ENCODE measurements at places on chromosomes 13 and 19.

GRCh38 chr13:32126278-32126677 lies 94.7 kb downstream of the FRY start:
- DNase-seq: no peak

DNA sequence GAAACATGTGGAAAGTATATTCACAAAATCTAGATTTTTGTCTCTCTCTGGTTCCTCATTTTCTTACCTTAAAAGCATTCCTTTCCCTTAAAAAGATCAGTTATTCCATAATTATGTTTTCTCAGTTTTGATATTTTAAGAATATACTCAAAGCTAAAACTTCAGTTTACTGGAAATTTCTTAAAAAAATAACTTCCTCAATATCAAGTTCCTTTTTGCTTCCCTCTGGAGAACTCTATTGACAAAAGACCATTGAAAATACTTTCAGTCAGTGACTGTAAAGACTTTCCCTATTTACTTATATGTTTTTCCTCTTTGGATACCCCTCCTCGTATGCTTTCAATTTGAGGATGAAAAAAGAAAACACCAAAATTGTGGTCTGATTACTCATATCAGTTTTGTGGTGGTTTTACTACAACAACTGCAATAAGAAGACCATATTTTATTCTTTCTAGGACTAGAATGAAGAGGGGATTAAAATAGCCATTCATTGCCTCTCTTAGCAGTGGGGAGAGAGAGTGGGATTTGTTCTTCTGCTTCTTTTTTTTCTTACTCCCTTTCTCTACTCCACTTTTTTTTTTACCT lies 113.2 kb downstream of the ESD start:
- DNase-seq: no peak

- no peak for DNase-seq
These were observed 40.5 kb upstream of the CEACAM8 start for GRCh38 chr19:42635233-42635539.

GRCh38 chr19:15378534-15379082 lies 979 bp downstream of the AKAP8 start:
- DNase-seq: peak; percentile 39

DNA sequence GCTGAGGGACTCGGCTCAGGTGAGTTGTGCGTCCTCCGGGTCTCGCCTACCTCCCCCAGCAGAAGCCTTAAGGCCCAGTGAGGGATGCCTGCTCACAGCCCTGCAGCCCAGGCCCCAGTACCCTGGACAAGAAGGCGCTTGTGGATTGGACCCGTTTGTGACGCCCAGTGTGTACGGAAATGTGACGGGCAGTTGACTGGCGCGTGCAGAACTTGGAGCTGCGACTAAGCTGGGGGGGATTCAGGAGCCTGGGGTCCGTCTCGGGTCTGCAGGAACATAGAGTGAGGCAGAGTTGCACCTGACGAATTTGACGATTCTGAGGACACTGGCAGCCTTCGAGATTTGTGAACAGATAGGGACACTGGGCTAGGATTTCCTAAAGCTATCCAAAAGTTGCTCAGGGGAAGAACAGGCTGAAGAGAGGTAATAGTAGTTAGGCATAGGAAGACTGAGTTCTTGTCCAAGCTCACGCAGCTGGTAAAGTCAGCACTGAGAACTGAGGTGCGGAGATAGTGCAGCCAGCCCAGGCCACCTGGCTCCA lies 519 bp downstream of the ZNF551 start:
- DNase-seq: no peak

DNA sequence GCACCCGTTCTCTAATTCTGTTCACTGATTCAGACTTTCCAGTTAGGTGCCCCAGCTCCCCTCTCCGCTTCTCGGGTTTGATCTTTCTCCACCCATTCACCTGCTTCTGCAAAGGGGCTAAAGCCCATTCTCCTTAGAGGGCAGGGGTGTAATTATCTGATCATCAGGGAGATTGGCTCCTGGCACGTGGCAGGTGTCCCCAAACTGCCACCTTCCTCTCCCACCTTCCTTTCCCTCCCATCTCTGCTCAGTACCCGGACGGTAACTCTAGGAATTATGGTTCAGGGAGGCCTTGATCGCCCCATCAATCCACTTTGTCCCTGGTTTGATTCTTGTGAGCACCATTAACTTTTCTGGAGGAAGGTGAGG lies 212 bp downstream of the FFAR1 start:
- no peak for DNase-seq

DNA sequence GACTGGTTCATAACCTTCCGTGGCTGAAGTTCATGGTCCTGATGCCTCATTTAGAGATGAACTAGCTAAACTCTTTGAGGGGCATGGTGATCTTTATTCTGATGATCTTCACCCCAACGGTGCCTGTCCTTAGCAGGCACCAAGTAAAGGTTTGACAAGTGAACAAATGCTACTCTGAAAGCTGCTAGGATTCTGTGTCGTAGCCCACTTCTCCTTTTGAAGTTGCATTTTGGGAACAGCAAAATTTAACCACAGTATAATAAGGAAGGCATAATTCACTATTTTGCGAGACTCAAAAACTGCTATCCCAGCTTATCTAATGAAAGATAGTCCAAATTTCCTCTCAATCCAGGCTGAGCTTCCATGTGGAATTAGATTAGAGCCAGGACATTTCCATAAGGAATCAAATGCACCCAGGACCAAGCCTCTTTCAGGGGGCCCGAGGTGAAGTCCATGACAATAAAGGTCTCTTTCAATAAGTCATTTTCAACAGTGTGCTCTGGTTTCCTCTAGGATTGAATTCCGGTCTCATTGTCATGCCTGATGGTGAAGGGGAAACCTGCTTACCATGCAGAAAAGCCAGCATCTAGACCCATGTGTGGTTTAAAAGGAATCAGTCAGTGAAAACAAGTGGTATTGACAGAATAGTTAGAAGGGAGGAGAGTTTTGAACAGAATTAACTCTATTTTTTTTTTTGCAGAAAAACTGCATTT lies 23.1 kb downstream of the SIAH3 start:
- DNase-seq: no peak

DNA sequence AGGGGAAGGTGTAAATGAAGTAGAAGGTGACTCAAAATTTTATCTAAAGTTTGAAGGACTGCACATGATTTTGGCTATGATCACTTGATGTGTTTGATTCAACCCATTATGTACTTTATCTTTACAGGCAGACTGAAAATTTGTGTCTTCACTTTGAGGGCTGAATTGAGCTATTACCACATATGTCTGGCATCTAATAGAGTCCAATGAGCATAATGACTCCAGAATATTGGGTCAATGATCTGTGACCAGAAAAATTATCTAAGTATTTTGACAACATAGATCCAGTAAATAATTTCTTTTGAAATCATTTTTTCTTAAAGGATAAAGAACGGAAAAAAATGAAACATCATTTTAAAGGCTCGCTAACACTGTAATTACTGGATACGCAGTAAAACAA lies 2810.0 kb downstream of the PCDH9 start:
- DNase-seq: no peak

DNA sequence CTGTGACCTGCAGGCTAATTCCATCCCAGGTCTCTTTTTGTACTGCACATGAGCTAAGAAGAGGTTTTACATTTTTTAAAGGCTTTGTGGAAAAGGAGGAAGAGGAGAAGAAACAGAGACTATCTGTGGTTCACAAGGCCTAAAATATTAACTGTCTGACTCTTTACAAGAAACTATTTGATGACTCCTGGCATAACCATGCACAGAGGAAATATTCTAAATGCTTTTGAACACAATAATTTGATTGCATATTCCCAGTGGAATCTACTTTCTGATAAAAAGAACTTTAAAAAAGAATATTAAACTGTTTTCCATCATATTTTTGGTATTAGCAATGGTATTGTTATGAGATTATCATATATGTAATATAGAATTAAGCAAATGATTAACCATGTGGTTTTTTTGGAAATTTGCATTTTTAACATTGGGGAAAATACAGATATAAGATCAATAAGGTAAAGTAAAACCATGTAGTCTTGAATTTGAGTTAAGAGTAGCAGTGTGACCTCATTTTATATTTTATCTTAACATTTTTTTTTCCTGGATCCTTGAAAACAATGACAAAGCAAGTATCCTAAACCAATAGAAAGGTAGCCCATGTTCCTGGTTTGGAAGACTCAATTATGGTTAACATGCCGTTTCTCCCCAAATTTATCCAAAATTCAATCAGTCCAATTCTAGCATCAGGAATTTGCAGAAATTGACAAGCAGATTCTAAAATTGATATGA lies 251.0 kb downstream of the UQCRFS1 start:
- no peak for DNase-seq

- DNase-seq: no peak
These were observed 55.8 kb upstream of the NBEA start for GRCh38 chr13:34886121-34886875.

GRCh38 chr13:87311165-87311564 lies 360.0 kb upstream of the SLITRK5 start:
- no peak for DNase-seq

DNA sequence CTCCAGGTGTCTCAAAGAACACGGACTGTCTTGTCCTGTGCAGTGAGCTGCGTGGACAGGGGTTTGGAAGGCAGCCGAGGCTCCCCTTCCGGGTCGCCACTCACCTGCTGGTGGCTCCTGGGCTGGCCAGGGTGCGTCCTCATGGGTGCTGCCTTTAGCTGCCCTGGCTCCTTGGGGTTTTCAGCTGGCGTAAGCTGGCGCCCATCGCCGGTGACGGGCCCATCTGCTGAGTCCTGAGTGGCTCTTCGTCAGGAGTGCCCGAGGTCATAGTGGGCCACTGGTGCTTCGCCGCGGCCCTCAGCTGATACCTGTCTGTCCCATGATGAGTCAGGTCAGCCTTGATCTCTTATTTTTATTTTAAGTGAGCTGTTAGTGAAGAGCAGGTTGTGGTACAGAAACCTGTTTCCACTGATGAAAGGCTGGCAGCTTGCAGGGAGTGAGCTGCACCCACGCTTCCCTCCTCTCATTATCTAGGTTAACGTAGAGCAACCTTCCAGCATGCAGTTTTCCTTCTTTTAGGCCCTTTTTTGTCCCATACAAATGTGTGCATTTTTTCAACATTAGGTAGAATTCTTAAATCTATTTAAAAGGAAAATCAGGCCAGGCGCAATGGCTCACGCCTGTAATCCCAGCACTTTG lies 18.4 kb downstream of the EPN1 start:
- no peak for DNase-seq

GRCh38 chr13:93951951-93952350 lies 527.5 kb downstream of the DCT start:
- no peak for DNase-seq

- DNase-seq: no peak
These were observed 1668.9 kb upstream of the MIR17HG start for GRCh38 chr13:89678466-89679121.

- DNase-seq: no peak
These were observed 100.4 kb downstream of the COL4A2 start for GRCh38 chr13:110407531-110407930.

- DNase-seq: no peak
These were observed 12.1 kb upstream of the CEACAM3 start for GRCh38 chr19:41784312-41784711.

GRCh38 chr13:52187029-52187423 lies 27.6 kb upstream of the NEK3 start:
- no peak for DNase-seq

GRCh38 chr19:55333870-55334269 lies 5.8 kb upstream of the KMT5C start:
- DNase-seq: no peak

GRCh38 chr19:7434391-7434790 lies 54.4 kb downstream of the PEX11G start:
- no peak for DNase-seq

- DNase-seq: no peak
These were observed 94.3 kb downstream of the FAM216B start for GRCh38 chr13:42875475-42876269.

GRCh38 chr13:113058988-113059850 lies 46.4 kb upstream of the F7 start:
- DNase-seq: no peak

DNA sequence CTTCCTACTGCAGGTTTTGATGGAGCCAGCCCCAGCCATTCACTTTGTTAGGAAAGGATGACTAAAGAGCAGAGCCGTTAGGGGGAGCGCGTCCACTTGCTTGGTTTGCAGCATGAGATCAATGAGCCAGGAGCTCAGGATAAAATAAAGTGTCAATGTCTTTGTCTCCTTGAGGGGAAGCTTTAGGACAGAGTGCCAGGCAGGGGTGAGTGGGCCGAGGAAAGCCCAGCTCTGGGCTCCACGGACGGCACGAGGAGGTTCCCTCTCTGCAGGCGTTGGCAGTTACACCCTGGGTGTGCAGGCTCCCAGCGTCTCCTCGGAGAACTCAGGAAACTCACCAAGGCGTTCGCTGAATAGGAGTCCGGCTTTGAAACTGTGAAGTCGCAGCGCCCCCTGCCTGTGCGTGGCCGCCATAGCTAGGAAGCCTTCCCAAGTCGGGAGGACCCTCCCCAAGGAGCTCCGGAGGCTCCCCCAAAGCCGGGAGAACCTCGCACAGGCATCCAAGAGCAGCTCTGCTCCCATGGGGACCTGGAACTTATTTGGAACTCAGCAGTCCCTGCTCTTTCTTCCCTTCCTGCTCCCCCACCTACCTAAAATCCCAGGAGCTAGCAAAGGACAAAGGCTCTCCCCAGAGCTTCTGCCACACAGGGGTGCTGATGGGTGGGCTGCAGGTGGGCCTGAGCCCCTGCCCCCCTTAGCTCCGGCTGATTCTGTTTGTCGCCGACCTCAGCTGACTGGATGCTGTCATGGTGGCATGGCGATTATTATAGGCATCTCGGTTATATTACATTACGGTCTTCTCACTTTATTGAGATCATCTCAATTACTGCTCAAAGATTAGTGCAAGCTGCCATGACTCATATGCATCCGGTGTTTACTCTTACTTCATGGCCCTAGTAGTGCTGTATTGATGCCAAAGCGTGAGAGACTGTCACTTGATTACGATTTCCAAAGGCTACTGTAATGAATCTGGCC lies 34.4 kb downstream of the GSX1 start:
- peak; percentile 74 for DNase-seq
